NCI-H446 treated with DMSO at 0.1 percent for 48 hours (cell line): ENCODE measurements at places on chromosomes 12 and 14.

DNA sequence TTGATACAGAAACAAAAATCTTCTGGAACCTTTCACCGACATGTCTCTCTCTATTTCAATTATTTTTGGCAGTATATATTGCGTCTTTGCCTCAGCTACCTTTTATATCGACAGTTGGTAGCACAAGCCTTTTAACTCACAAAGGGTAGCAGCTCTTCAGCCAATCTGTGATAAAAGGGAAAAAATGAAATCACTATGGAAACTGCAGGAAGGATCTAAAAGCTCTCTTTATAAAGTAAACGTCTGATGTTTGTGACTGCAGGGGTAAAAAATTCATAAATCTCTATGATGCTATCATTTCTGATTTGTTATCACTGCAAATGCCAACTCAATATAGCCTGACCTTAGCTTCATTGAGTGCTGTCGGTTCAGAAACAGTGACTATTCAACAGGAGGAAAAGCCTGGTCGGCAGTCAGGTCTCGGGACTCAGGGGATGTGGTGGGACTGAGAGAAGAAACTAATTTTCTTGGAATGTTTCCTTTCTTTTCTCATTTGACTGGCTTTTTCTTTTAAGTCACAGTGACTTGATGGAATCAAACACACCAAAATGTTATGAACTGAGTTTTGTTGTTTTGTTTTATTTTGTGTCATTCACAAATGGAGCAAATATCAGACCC, 5.9 kb upstream of the RMST start:
- DNase-seq: peak; percentile 4

DNA sequence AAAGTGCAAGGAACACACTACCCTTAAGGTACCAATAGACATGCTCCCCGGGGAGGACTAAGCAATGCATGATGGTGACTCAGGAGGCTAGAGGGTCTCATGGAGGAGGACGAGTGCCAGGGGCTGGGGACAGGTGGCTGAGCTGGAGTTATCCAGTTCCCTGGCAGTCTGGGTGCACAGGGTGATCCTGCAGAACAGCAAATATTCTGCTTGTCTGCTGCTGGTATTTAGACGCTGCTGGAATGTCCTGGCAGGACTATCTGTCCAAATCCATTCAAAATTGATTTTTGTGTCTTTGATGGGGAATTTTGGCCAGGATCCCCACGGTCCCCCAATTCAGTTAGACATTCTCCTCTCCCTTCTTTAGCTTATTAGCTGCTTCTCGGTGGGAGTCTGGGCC, 138.7 kb downstream of the C12orf75 start:
- no peak for DNase-seq

DNA sequence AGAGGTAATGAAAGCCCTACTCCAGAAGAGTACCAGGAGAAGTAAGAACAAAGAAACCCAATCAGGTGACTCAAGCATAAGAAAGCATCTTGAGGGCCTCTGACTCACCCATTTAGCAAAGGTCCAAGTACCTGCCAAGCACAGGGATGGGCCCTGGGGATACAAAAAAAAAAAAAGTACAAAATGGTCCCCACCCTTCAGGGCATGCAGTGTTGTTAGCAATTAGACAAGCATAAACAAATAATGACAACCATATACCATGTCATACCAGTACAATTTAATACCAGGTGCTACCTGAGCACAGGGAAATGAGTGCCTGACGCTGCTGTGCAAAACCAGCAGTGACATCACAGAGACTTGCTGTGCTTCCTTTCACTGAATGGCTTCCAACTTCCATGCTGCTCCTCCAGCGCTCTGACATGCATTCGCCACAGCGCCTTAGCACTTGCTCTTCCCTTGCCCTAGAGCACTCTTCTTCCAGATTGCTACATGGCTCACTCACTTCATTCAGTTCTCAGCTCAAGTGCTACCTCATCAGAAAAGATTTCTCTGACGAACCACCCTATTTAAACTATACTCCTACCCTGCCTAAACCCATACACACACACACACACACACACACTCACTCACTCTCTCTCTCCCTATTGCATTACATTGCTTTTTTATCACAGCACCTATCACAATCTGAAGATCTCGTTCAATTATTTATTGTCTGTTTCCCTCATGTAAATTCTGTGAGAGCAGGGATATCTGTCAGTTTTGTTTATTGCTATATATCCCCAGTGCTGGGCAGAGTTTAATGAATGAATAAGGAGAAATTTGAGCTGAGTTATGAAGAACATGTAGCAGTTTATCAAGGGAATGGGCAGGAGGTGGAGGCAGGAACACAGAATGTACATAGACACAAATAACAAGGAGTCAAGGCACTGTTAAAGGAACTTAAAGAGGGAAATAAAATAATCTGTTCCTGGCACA, 12.9 kb upstream of the EPS8 start:
- no peak for DNase-seq

- no peak for DNase-seq
These were observed 197.7 kb upstream of the SLC16A7 start for GRCh38 chr12:59398164-59398563.
